ENCODE measurements at places on chromosomes 12 and 14.

DNA sequence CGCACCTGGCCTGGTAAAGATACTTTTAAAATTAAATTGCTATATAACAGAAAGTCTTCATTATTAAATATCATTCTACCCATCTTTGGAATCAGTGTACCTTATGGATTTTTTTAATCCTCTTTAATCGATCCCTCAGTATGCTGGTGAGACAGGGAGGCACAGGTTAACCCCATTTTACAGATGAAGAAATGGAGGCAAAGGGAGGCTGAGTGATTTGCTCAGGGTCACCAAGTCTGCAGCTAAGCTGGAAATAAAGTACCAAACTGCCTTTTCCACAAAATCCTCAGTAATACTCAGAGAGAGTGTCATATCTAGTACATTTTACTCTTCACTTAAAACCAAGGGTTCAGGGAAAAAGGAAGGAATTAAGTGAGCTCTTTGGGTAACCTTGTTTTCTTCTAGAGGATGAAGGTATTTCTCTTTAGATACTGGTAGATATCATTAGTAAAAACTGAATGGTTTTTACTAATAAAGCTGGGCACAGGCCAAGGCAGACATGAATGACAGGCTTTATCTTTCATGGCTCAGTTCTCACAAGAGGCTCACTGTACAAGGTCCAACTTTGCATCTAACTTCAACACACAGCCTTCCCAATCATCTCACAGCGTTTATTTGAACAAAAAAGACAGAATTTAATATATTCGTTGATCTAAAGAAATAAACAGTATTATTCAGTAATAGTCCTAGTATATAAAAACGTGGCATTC is 35.3 kb upstream of the TTC7B start:
- no peaks in the 10 kb centered on the region for H3K27me3 ChIP-seq
- no peaks in the 10 kb centered on the region for H3K4me1 ChIP-seq
- no peak overlapping the region for H3K4me3 ChIP-seq
- H3K27ac ChIP-seq, result no peak overlapping the region

DNA sequence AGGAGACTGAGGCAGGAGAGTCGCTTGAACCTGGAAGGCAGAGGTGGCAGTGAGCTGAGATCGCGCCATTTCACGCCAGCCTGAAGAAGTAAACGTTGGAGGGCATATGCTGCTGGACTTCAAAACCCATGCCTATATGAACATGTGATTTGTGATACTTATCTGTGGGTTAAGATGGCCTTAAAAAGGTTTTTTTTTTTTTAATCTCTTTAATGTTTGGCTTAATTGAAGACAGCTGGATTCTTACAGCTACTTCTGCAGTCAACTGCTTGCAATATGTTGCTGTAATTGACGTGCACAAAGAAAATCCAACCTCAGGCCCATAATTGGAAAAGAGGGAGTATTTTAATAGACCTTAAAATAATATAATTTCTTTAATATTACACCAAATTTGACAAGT is 1.5 kb upstream of the B3GNT4 start:
- no peak overlapping the region for H3K27ac ChIP-seq
- peaks cover 15% of the 10 kb centered on the region for H3K27me3 ChIP-seq
- DNase-seq, result no peak
- no peak overlapping the region for H3K4me3 ChIP-seq

GRCh38 chr12:68080577-68080976 is 79.0 kb downstream of the IFNG start:
- peaks cover 61% of the 10 kb centered on the region for H3K4me1 ChIP-seq
- peaks cover 15% of the 10 kb centered on the region for H3K36me3 ChIP-seq
- peak overlapping the region; percentile 51 for H3K27ac ChIP-seq
- peaks cover 2% of the 10 kb centered on the region for H3K27me3 ChIP-seq

DNA sequence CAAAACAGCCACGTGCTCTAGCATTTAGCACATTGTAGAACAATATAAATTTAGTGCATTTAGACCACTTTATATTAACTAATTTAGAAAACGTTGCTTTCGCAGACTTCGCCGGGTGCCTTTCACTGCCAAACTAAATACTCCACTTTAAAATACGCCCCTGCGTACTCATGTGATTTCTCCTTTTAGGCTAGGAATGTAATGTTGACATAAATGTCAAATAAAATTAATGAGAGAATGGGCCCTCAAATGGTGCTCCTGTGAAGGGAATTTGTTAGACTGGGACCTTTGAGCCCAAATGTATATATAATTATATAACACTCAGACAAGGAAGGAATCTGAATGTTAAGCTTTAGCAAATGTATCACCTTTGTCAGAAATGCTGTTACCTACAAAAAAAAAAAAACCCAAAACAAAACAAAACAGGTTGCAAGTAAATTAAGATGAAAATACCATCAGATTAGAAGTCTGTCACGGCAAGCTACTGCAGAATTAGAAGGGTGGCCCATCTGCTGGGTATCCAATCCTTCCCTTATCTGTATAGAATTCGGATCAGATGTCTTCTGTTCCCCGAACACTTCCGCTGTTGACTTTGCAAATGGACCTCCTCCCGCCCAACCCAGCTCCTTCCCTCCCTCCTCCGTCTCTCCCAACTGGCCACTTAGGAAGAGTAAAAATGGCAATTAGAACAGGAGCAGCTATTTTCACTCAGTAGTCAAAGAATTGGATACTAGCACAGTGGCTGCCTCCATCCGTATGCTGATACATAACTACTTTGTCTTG is 159.3 kb upstream of the FOXN3 start:
- no peak for DNase-seq
- no peak overlapping the region for H3K27ac ChIP-seq
- no peaks in the 10 kb centered on the region for H3K27me3 ChIP-seq

DNA sequence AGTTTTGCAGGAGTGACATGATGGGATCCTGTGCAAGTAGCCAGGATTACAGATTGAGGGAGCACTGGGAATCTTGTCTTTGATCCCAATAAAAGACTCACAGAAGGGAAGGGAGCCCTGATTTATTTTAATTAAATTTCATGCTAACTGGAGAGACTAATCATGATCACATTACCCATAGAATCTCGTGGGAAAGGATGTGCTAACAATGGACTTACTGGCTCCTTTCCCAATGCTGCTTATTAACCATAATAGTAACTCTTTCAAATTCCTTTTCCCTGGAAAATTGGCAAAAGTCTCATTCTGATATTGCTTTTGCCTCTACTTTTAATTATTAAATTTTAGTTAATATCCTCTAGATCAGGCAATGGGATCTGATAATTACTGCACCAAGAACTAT is 174.8 kb upstream of the AVPR1A start:
- no peaks in the 10 kb centered on the region for H3K27me3 ChIP-seq
- no peak overlapping the region for H3K4me3 ChIP-seq

- H3K27me3 ChIP-seq, result no peaks in the 10 kb centered on the region
- H3K36me3 ChIP-seq, result no peaks in the 10 kb centered on the region
- no peaks in the 10 kb centered on the region for H3K4me1 ChIP-seq
- no peak overlapping the region for H3K27ac ChIP-seq
- DNase-seq, result peak; percentile 21
These were observed 19.3 kb upstream of the KRT7 start for GRCh38 chr12:52213564-52214420.

GRCh38 chr14:88203291-88203690 is 119.8 kb downstream of the KCNK10 start:
- H3K36me3 ChIP-seq, result no peaks in the 10 kb centered on the region
- H3K27me3 ChIP-seq, result peaks cover 8% of the 10 kb centered on the region
- no peak overlapping the region for H3K4me3 ChIP-seq
- no peaks in the 10 kb centered on the region for H3K4me1 ChIP-seq
- DNase-seq, result no peak

DNA sequence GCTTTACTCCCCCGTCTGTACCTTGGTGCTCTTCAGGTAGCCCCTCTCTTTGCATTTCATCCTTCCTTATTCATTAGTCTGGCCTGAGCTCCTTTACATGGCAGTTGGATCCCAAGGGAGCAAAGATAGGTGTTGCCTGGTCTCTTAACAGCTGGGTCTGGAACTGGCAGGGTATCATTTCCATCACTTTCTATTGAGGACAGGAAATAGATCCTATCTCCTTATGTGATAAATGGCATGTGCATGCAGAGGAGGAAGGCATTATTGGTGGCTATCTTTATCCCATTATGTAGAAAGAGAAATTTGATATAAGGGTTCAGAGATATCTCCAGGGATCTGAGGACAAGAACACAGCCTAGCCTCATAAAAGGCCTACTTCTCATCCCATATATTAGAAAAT is 54.6 kb upstream of the OAS1 start:
- peaks cover 24% of the 10 kb centered on the region for H3K4me1 ChIP-seq
- H3K36me3 ChIP-seq, result no peaks in the 10 kb centered on the region
- no peak for DNase-seq
- H3K27me3 ChIP-seq, result peaks cover 2% of the 10 kb centered on the region
- H3K4me3 ChIP-seq, result no peak overlapping the region

DNA sequence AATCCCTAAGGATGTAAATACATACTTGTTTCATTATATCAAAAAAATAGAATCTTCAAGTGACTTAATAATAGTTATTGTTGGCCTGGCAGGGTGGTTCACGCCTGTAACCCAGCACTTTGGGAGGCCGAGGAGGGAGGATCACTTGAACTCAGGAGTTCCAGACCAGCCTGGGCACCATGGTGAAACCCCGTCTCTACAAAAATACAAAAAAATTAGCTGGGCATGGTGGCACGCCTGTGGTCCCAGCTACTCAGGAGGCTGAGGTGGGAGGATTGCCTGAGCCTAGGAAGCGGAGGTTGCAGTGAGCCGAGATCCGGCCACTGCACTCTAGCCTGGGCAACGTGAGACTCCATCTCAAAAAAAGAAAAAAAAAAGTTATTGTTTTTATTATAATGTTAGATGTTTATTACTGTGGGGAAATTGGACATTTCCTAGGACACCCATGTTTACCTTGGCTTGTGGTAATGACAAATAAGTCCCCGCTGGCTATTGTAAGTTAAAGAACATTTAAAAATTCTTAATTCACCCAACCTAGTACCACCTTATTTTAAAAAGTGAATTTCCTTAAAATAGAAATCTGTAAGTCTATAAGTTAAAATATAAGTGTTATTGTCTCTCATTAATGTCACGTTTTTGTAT is 1.8 kb downstream of the USP15 start:
- DNase-seq, result no peak
- peak overlapping the region; percentile 99 for H3K27ac ChIP-seq
- H3K4me1 ChIP-seq, result peaks cover 80% of the 10 kb centered on the region
- H3K36me3 ChIP-seq, result no peaks in the 10 kb centered on the region
- peaks cover 8% of the 10 kb centered on the region for H3K27me3 ChIP-seq

- peak; percentile 78 for DNase-seq
- peak overlapping the region; percentile 98 for H3K27ac ChIP-seq
- H3K4me1 ChIP-seq, result peaks cover 17% of the 10 kb centered on the region
- H3K36me3 ChIP-seq, result no peaks in the 10 kb centered on the region
These were observed 166.1 kb upstream of the CCND2 start for GRCh38 chr12:4107436-4107878.

DNA sequence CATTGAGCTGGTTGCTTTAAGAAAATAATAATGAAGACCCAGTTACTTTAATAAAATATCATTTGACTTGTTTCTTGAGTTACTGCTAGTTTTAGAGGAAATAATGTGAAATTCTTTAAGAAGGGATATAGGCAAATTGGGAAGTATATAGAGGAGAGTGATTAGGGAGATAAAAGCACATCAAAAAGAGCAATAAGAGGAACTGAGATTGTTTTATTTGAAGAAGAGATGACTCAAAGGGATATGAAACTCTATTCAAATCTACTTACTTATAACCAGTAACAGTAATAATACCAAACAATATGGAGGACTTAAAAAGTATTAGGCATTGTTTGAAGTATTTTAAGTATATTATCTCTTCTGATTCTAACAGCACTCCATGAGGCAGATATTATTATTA is 37.1 kb downstream of the LRRK2 start:
- no peaks in the 10 kb centered on the region for H3K36me3 ChIP-seq
- H3K4me1 ChIP-seq, result no peaks in the 10 kb centered on the region
- H3K27ac ChIP-seq, result no peak overlapping the region

DNA sequence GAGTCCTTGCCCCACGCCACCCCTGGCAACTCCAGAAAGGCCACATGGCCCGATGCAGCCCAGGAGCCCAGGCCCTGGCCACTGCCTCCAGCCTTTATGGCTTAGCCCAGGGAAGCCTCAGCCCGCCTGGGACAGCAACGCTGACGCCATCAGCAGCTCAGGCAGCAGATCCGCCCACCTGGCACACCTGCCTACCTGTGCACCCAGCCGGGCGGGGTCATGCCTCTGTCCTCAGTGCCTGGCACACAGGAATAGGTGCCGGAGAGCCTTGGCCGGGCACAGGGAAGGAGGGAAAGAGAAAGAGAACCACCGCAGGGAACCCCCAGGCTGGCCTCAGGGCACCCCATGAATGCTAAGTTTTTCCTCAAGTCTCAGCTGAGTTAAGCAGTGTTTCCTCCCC is 21.1 kb downstream of the BEGAIN start:
- H3K27me3 ChIP-seq, result peaks cover 11% of the 10 kb centered on the region
- no peaks in the 10 kb centered on the region for H3K4me1 ChIP-seq
- H3K4me3 ChIP-seq, result peak overlapping the region; percentile 57
- no peak for DNase-seq
- H3K36me3 ChIP-seq, result no peaks in the 10 kb centered on the region

DNA sequence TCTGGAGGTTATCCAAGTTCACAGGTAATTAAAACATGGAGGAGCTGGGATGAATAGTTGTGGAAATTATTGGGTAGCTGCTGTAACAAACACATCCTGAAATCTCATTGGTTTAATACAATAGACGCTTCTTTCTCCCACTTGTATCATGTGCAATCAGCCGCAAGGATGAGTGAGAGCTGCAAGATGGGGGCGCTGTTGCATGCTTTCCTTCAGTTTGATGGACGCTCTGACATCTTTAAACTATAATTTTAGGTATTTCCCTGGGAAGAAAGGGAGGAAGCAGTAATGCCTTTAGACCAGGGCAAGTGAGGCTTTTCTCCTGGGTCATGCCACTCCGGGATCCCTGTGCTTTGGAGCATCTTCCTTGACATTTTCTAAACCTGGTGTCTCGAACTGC is 178.7 kb downstream of the PAWR start:
- no peak overlapping the region for H3K27ac ChIP-seq
- H3K4me3 ChIP-seq, result no peak overlapping the region
- no peaks in the 10 kb centered on the region for H3K4me1 ChIP-seq
- peaks cover 3% of the 10 kb centered on the region for H3K27me3 ChIP-seq
- H3K36me3 ChIP-seq, result no peaks in the 10 kb centered on the region

- H3K27me3 ChIP-seq, result no peaks in the 10 kb centered on the region
- peaks cover 13% of the 10 kb centered on the region for H3K36me3 ChIP-seq
- H3K4me1 ChIP-seq, result peaks cover 76% of the 10 kb centered on the region
- H3K4me3 ChIP-seq, result peak overlapping the region; percentile 89
- DNase-seq, result peak; percentile 16
- H3K27ac ChIP-seq, result peak overlapping the region; percentile 91
These were observed 20.4 kb downstream of the ACVR1B start for GRCh38 chr12:51971679-51972421.

GRCh38 chr12:122318607-122319605 is 52.6 kb upstream of the VPS33A start:
- no peak for DNase-seq
- no peak overlapping the region for H3K27ac ChIP-seq
- no peak overlapping the region for H3K4me3 ChIP-seq
- peaks cover 1% of the 10 kb centered on the region for H3K27me3 ChIP-seq

DNA sequence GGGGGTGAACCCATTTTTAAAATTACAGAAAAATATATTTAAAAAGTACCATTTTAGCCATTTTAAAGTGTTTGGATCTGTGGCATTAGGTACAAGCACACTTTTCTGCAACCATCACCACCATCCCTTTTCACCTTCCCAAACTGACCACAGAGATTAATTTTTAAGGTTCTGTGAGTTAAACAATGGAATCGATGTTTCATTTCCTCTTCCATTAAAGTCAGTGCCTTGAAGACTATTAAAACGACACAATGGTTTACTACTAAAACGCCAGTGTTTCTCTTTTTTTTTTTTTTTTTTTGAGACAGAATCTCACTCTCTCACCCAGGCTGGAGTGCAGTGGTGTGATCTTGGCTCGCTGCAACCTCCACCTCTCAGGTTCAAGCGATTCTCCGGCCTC is 78.1 kb upstream of the GPR68 start:
- peaks cover 64% of the 10 kb centered on the region for H3K4me1 ChIP-seq
- peak overlapping the region; percentile 99 for H3K27ac ChIP-seq
- no peak for DNase-seq
- peaks cover 15% of the 10 kb centered on the region for H3K36me3 ChIP-seq
